ENCODE measurements at places on chromosomes 5 and 9.

- H3K4me3 ChIP-seq = no peak overlapping the region
- no peaks in the 10 kb centered on the region for H3K27me3 ChIP-seq
- H3K27ac ChIP-seq = no peak overlapping the region
- H3K36me3 ChIP-seq = no peaks in the 10 kb centered on the region
- DNase-seq = no peak
- H3K4me1 ChIP-seq = no peaks in the 10 kb centered on the region
Observed at GRCh38 chr9:133833388-133834025, 95.4 kb upstream of the SARDH start.

DNA sequence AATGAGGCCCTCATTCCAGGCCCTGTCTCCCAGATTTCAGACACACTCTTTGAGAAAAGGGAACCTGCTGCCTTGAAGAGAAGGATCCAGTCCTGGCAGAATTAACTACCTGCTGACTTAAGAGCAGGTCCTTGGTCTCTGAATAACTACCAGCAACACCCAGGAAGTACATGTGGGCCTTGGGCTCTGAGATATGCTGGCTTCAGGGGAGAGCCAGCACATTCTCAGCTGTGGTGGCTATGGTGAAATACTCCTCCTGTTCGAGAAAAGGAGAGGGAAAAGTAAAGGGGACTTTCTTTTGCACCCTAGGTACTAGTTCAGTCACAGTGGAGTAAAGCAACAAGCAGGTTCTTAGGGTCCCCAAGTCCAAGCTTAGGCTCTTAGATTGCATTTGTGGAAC, 120.0 kb downstream of the HMHB1 start:
- no peaks in the 10 kb centered on the region for H3K4me1 ChIP-seq
- H3K4me3 ChIP-seq = no peak overlapping the region
- H3K27me3 ChIP-seq = no peaks in the 10 kb centered on the region
- no peak for DNase-seq

- H3K4me1 ChIP-seq = peaks cover 87% of the 10 kb centered on the region
- H3K27me3 ChIP-seq = no peaks in the 10 kb centered on the region
- peaks cover 20% of the 10 kb centered on the region for H3K36me3 ChIP-seq
- no peak for DNase-seq
Observed at GRCh38 chr9:131419026-131419614, 25.2 kb downstream of the PRRC2B start.

GRCh38 chr5:168809218-168809617, 230.1 kb upstream of the PANK3 start:
- H3K4me3 ChIP-seq = no peak overlapping the region
- peaks cover 14% of the 10 kb centered on the region for H3K27me3 ChIP-seq
- no peaks in the 10 kb centered on the region for H3K4me1 ChIP-seq
- no peak for DNase-seq
- H3K36me3 ChIP-seq = no peaks in the 10 kb centered on the region

DNA sequence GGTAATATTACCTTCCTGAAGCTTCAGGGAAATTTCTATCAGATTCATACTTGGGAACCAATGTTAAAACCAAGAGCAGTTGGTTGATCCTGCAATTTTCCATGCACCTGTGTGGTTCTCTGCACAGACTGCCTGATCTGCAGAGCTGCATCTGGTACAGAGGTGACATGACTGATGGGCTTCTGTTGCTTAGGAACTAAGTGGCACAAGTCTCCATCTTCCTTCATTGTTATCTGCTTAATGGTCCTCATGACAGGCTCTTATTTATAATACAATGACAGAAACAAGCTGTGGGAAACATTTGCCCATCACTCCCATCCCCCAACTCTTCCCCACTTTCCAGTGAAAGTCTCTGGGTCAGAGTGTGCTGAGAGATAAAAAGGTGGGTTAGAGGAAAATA, 799.1 kb downstream of the TAF11L14 start:
- H3K36me3 ChIP-seq = no peaks in the 10 kb centered on the region
- no peak for DNase-seq
- H3K4me1 ChIP-seq = no peaks in the 10 kb centered on the region
- H3K27me3 ChIP-seq = no peaks in the 10 kb centered on the region
- H3K4me3 ChIP-seq = no peak overlapping the region

- no peaks in the 10 kb centered on the region for H3K4me1 ChIP-seq
- DNase-seq = no peak
- no peaks in the 10 kb centered on the region for H3K27me3 ChIP-seq
- H3K27ac ChIP-seq = no peak overlapping the region
Observed at GRCh38 chr9:106602344-106602743, 260.6 kb upstream of the ZNF462 start.

GRCh38 chr5:38463634-38464521, 92.6 kb downstream of the LIFR start:
- no peak overlapping the region for H3K27ac ChIP-seq
- no peak overlapping the region for H3K4me3 ChIP-seq
- no peaks in the 10 kb centered on the region for H3K36me3 ChIP-seq
- H3K4me1 ChIP-seq = no peaks in the 10 kb centered on the region
- peaks cover 2% of the 10 kb centered on the region for H3K27me3 ChIP-seq
- no peak for DNase-seq

DNA sequence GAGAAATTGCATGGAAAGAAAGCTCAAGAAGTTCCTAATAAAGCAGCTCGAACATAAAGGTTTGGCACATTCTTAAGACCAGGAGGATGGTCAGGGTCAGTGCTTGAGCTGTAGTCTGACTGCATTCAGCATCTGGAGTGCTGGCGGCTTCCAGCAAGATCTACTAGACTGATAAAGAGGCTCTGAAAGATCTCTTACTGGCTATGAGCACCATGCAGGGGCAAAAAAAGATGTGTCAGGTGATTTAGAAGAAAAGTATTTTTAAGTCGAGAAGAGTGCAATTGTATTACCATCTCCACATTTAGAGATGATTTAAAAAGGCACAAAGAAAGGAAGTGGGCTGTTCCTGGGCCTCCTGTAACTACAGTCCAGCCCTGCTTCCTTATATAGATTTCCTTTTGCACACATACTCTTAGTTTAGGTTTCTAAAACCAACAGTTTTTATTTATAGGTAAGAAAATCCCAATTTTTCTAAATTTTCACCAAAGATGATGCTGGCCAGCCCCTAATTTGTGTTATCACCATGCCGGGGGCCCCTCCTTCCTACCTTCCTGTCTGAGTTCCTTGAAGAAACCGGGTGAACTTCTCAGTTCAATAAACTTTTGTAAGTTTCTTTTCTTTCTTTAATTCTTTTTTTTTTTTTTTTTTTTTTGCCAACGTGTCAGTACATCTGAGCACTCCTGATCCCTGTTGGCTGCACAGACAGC, 65.9 kb upstream of the PLPP1 start:
- peaks cover 13% of the 10 kb centered on the region for H3K4me1 ChIP-seq
- no peak overlapping the region for H3K27ac ChIP-seq
- no peak for DNase-seq
- no peaks in the 10 kb centered on the region for H3K27me3 ChIP-seq
- H3K36me3 ChIP-seq = no peaks in the 10 kb centered on the region
- peak overlapping the region; percentile 3 for H3K4me3 ChIP-seq

- DNase-seq = no peak
- no peaks in the 10 kb centered on the region for H3K36me3 ChIP-seq
- H3K27me3 ChIP-seq = no peaks in the 10 kb centered on the region
- no peak overlapping the region for H3K4me3 ChIP-seq
- H3K4me1 ChIP-seq = peaks cover 6% of the 10 kb centered on the region
Observed at GRCh38 chr9:20473515-20474013, 148.7 kb downstream of the MLLT3 start.

GRCh38 chr5:142939884-142940283, 169.7 kb downstream of the ARHGAP26 start:
- H3K36me3 ChIP-seq = no peaks in the 10 kb centered on the region
- no peaks in the 10 kb centered on the region for H3K27me3 ChIP-seq
- H3K4me1 ChIP-seq = no peaks in the 10 kb centered on the region
- no peak overlapping the region for H3K27ac ChIP-seq

- no peaks in the 10 kb centered on the region for H3K36me3 ChIP-seq
- no peak overlapping the region for H3K4me3 ChIP-seq
- H3K27me3 ChIP-seq = no peaks in the 10 kb centered on the region
- DNase-seq = no peak
- no peaks in the 10 kb centered on the region for H3K4me1 ChIP-seq
Observed at GRCh38 chr9:33995449-33995848, 53.2 kb downstream of the UBAP2 start.

GRCh38 chr5:3340471-3340870, 255.2 kb upstream of the IRX1 start:
- H3K27me3 ChIP-seq = no peaks in the 10 kb centered on the region
- no peaks in the 10 kb centered on the region for H3K36me3 ChIP-seq
- DNase-seq = no peak

- no peaks in the 10 kb centered on the region for H3K27me3 ChIP-seq
- no peak for DNase-seq
- no peak overlapping the region for H3K4me3 ChIP-seq
- H3K36me3 ChIP-seq = no peaks in the 10 kb centered on the region
- H3K4me1 ChIP-seq = peaks cover 16% of the 10 kb centered on the region
- H3K27ac ChIP-seq = no peak overlapping the region
Observed at GRCh38 chr5:72353046-72353445, 32.9 kb downstream of the PTCD2 start.

DNA sequence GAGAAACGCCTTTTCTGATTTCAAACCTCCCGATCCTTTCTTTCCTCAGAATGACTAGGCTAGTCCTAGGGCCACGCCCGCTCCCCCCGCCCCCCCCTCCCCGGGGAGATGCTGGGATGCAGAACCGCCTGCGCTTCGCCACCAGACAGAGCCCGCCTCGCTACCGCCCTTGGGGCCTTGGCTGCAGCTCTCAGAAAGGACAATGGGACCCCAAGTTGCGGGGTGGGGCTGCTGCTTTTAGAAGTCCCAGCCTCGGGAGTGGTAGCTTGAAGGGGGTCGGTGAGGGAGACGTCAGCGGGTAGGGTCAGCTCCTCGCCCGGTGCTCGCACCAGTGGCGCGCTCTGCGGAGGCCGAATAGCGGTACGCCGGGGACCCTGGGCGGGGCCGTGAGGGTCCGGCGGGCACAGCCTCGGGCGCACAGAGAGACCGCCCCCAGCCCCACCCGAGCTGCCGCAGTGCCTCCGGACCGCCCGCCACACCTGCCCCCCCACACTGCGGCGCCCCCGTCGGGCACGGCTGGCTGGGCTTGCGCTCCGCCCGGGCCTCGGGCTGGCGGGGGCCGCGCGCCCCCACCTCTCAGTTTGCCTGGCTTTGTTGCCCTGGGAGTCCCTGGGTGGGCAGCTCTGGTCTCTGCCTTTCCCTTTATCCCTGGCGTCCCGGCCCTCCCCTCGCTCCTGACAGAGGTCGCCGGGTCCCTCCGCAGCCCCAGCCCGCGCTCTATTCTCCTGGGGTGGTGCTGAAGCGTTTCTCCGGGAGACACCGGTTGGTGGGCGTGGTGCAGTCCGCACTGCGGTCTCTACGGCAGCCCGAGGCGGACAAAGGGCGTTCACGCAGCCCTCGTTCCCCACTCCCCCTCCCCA, 1.2 kb downstream of the MAP1B start:
- no peak overlapping the region for H3K4me3 ChIP-seq
- no peak overlapping the region for H3K27ac ChIP-seq
- DNase-seq = no peak
- peaks cover 19% of the 10 kb centered on the region for H3K4me1 ChIP-seq
- H3K27me3 ChIP-seq = peaks cover 31% of the 10 kb centered on the region

GRCh38 chr9:137267933-137268355, 9.6 kb upstream of the TOR4A start:
- no peak overlapping the region for H3K27ac ChIP-seq
- H3K4me1 ChIP-seq = peaks cover 11% of the 10 kb centered on the region
- H3K4me3 ChIP-seq = no peak overlapping the region
- H3K36me3 ChIP-seq = peaks cover 27% of the 10 kb centered on the region

DNA sequence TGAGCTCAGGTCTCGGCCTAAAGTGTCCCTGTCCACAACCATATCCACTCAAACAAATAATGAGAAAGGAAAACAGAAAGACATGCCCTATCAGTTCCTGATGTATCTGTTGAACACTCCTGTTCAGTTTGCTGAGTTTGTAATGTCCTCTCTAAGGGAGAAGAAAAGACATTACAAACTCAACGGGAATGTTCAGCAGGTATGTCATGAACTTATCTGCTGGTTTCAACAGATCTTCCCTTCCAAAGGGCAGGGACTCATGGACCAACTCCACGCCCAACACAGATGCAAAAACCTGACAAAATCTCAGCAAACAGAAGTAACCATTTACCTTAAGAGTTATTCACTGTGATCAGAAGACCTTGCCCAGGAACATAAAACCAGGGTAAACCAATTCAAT, 23.7 kb downstream of the BICD2 start:
- H3K36me3 ChIP-seq = no peaks in the 10 kb centered on the region
- H3K4me3 ChIP-seq = no peak overlapping the region
- H3K27me3 ChIP-seq = no peaks in the 10 kb centered on the region
- H3K27ac ChIP-seq = no peak overlapping the region
- peaks cover 8% of the 10 kb centered on the region for H3K4me1 ChIP-seq

- H3K27me3 ChIP-seq = peaks cover 58% of the 10 kb centered on the region
- no peak for DNase-seq
- H3K4me1 ChIP-seq = no peaks in the 10 kb centered on the region
- H3K36me3 ChIP-seq = no peaks in the 10 kb centered on the region
- H3K27ac ChIP-seq = no peak overlapping the region
- no peak overlapping the region for H3K4me3 ChIP-seq
Observed at GRCh38 chr9:137969685-137970084, 92.1 kb downstream of the CACNA1B start.

DNA sequence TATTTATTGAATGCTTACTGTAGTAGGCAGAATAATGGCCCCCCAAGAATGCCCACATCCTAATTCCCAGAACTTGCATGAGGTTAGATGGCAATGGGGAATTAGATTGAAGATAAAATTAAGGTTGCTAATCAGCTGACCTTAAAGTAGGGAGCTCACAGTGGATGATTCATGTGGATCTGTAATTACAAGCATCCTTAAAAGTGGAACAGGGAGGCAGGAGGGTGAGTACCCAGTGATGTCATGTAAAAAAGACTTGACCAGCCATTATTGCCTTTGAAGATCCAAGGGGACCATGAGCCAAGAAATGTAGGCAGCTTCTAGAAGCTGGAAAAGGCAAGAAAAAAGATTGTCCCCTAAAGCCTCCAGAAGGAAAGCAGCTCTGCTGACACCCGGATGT, 71.4 kb downstream of the GABBR2 start:
- H3K27ac ChIP-seq = no peak overlapping the region
- no peaks in the 10 kb centered on the region for H3K27me3 ChIP-seq
- no peaks in the 10 kb centered on the region for H3K4me1 ChIP-seq
- H3K4me3 ChIP-seq = no peak overlapping the region
- no peak for DNase-seq
- H3K36me3 ChIP-seq = no peaks in the 10 kb centered on the region

- H3K4me3 ChIP-seq = peak overlapping the region; percentile 63
- H3K36me3 ChIP-seq = no peaks in the 10 kb centered on the region
- H3K27ac ChIP-seq = peak overlapping the region; percentile 79
- H3K4me1 ChIP-seq = peaks cover 27% of the 10 kb centered on the region
- H3K27me3 ChIP-seq = no peaks in the 10 kb centered on the region
- no peak for DNase-seq
Observed at GRCh38 chr9:4741365-4742089, 525 bp upstream of the AK3 start.
